ENCODE measurements at places on chromosomes 5 and 9. TPM values are rescaled to one million over a fixed set of nuclear protein-coding genes. Genes with fewer than 3 reads are reported as not detected.

- H3K4me1 ChIP-seq = peaks cover 3% of the 10 kb centered on the region
- no peak for DNase-seq
- no peak overlapping the region for H3K4me3 ChIP-seq
Observed at GRCh38 chr9:14561929-14562405, 131.3 kb downstream of the ZDHHC21 start.

DNA sequence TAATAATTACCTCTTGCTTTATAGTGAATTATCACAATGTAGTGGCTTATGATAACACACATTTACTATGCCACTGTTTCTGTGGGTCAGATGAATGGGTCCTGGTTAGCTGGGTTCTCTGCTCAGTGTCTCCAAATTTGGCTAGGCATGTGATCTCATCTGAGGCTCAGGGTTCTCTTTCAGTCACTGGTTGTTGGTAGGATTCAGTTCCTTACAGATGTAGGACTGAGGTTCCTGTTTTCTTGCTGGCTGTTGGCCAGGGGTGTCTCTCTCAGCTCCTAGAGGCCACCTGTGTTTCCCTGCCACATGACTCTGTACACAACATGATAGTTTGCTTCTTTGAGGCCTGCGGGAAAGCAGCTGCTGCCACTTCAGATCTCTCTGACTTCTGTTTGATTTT is 7.1 kb downstream of the NFX1 start:
- DNase-seq = no peak
- no peak overlapping the region for H3K4me3 ChIP-seq
- H3K27me3 ChIP-seq = no peaks in the 10 kb centered on the region
- peaks cover 4% of the 10 kb centered on the region for H3K4me1 ChIP-seq
- no peak overlapping the region for H3K27ac ChIP-seq

GRCh38 chr5:68332080-68332451 is 116.5 kb downstream of the PIK3R1 start:
- peaks cover 32% of the 10 kb centered on the region for H3K4me1 ChIP-seq
- H3K27ac ChIP-seq = no peak overlapping the region
- no peaks in the 10 kb centered on the region for H3K36me3 ChIP-seq

- peaks cover 43% of the 10 kb centered on the region for H3K4me1 ChIP-seq
- H3K4me3 ChIP-seq = no peak overlapping the region
- no peaks in the 10 kb centered on the region for H3K27me3 ChIP-seq
Observed at GRCh38 chr5:132096904-132097303, 23.3 kb downstream of the CSF2 start.

Gene BASP1
- 0.22 TPM for total RNA-seq

GRCh38 chr9:93134015-93134739 is at the start of gene NINJ1:
NINJ1 (minus strand) TSS chr9:93134251; CDS start chr9:93134217, 34 bp downstream.
- DNase-seq = peak; percentile 95
- peak within 1 kb of the TSS; percentile 75 for H3K27ac ChIP-seq
- H3K36me3 ChIP-seq = no peaks in the 10 kb centered on the region

GRCh38 chr5:80194468-80194867 is 61.4 kb downstream of the SERINC5 start:
- H3K27me3 ChIP-seq = no peaks in the 10 kb centered on the region
- H3K4me1 ChIP-seq = peaks cover 33% of the 10 kb centered on the region
- H3K36me3 ChIP-seq = no peaks in the 10 kb centered on the region
- H3K4me3 ChIP-seq = no peak overlapping the region
- H3K27ac ChIP-seq = no peak overlapping the region
- no peak for DNase-seq

- DNase-seq = no peak
- H3K4me3 ChIP-seq = no peak overlapping the region
- no peaks in the 10 kb centered on the region for H3K36me3 ChIP-seq
- peaks cover 74% of the 10 kb centered on the region for H3K27me3 ChIP-seq
Observed at GRCh38 chr9:34570376-34570775, 19.1 kb downstream of the CNTFR start.

Gene PPP2R2B
- total RNA-seq = not detected

DNA sequence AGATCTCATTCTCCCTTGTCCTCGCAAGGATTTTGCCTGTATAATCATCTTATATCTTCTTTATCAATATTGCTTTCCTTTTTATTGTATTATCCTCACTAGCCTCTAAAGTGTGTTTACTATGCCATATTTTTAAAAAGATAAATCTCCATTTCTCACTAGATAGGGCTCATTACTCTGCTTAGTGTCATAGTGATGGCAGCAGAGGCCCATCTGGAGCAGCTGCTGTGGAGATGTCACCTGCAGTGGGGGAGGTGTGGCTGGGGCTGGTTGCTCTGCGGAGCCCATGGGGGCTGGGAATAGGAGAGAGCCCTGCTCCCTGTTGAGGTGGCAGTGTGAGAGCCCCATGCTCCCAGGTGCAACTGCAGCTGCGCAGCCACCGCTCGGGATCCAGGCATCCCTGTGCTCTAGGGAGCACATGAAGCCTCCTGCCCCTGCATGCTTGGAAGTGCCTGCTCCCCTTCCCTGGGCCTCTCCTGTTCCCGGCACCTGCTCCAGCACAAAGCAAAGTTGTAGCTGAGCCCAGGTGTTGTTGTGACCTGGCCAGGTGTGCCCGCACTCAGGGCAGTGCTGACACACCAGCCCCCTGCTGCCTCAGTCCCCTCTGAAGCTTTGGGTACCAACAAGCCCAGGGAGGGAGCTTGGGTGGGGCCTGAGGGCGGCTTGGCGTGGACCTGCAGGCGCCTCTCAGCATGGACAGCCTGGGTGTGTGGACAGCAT is 144.6 kb upstream of the MRPS30 start:
- no peaks in the 10 kb centered on the region for H3K36me3 ChIP-seq
- H3K27me3 ChIP-seq = no peaks in the 10 kb centered on the region
- DNase-seq = no peak

- DNase-seq = no peak
- no peaks in the 10 kb centered on the region for H3K4me1 ChIP-seq
- peaks cover 91% of the 10 kb centered on the region for H3K36me3 ChIP-seq
- no peaks in the 10 kb centered on the region for H3K27me3 ChIP-seq
- H3K27ac ChIP-seq = no peak overlapping the region
Observed at GRCh38 chr9:113178087-113178486, 27.3 kb downstream of the SLC31A2 start.
